ENCODE measurements at places on chromosomes 7 and 10.

GRCh38 chr10:130020651-130021382 is 56.7 kb upstream of the EBF3 start:
- no peak for DNase-seq

DNA sequence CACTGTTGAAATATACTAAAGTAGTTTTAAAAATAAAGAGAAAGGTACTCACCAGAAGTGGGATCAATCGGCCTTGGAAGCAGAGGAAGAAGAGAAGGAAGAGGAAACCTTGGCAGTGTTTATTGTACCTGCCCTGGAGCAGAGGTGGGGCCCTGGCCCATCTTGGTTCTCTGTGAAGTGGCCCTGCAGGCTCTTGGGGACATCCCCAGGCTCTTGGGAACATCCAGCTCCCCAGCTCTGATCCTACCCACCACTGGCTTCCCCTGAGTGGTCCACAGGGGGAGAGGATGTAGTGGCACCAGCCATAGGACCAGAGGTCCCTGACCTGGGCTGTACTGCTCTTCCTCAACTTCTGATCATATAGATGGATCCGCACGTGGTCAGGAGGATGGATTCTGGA is 22.3 kb upstream of the RET start:
- DNase-seq: no peak

DNA sequence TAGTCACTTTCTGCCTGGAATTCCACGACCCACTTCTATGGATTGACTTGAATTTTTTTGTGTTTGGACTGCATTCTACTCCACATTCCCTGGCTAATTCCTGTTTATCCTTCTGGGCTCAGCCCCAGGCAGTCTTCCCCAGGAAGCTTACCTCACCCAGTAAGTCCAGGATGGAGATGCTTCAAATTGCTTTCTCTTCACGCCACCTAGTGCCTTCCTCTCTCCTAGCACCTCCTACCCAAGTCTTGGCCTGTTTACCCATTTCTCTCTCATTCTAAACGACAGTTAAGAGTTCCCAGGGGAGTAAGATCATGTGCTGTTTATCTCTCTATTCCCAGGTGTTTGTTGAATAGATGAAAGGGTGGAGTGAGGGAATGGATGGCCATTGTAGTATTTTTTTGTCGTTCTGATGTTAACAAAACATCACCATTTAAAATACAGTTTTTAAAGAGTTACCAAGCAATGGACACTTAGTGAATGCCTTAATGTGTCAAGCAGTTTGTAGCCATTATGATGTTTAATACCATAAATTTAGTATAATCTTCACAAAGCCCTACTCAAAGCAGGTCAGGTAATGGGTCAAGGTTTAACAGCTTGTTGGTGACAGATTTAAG is 45.5 kb upstream of the TARP start:
- peak; percentile 39 for DNase-seq

- DNase-seq: no peak
These were observed 5.9 kb upstream of the ASL start for GRCh38 chr7:66069732-66070131.

GRCh38 chr10:126060261-126060931 is 164.0 kb downstream of the FANK1 start:
- no peak for DNase-seq

- DNase-seq: no peak
These were observed 12.6 kb upstream of the NPFFR1 start for GRCh38 chr10:70296406-70296899.

GRCh38 chr7:99010281-99010680 is 131.9 kb downstream of the TRRAP start:
- DNase-seq: no peak
